ENCODE measurements at places on chromosomes 4 and X.

DNA sequence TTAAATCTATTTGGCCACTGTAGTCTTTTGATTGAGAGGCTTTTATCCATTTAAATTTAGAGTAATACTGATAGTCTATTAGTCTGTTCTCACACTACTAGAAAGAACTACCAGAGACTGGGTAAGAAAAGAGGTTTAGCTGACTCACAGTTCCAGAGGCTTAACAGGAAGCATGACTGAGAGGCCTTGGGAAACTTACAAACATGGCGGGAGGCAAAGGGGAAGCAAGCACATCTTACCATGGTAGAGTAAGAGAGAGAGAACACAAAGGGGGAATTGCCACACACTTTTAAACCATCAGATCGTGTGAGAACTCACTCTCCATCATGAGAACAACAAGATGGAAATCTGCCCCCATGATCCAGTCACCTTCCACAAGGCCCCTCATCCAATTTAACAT, 410.9 kb downstream of the PDGFC start:
- no peak for DNase-seq

GRCh38 chr4:309807-310206, 4.5 kb upstream of the ZNF732 start:
- no peak for DNase-seq

DNA sequence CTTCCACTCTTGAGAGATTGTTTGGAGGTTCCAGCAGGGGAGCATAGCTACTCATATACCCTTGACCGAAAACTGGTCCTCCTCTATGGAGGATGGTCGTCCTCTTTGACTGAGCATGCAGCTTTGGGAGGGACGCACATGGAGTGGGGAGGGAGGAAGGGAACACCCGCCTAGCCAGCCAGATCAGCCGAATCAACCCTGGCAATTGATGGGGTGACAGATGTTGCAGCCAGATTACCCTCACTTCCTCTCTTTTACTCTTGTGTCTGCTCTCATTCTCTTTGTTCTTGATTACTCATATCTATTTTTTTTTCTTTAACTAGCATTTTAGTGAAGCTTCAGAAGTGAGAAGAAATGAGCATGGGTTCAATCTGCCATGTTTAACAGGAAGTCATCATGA, 19.6 kb downstream of the MGST2 start:
- DNase-seq: no peak

GRCh38 chrX:140104760-140105159, 139.4 kb upstream of the CXorf66 start:
- DNase-seq: no peak

GRCh38 chr4:127006446-127006877, 626.3 kb upstream of the INTU start:
- DNase-seq: no peak
